ENCODE measurements at places on chromosomes 6 and 20.

DNA sequence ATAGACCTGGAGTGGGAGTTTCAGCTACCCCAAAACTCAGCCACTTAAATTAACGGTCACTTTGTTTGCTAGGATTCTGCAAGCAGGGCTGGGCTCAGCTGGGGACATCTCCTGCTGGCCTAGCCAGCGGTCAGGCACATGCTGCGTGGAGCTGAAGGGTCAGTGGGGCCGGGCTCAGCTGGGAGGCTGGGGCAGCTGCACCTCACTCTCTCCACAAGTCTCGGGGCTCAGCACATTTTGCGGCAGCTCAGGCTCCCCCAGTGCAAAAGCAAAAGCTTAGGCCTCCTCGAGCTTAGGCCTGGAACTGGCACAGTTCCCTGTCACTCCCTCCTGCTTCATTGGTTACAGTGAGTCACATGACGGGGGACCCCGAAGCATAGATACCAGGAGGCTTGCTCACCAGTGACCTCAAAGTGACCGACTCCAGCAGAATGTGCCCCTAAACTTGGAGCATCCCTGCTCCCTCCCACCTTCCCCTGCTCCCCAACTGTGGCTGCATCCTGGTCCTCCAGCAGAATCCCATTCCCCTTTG lies 80.6 kb upstream of the CST7 start:
- no peak for DNase-seq

DNA sequence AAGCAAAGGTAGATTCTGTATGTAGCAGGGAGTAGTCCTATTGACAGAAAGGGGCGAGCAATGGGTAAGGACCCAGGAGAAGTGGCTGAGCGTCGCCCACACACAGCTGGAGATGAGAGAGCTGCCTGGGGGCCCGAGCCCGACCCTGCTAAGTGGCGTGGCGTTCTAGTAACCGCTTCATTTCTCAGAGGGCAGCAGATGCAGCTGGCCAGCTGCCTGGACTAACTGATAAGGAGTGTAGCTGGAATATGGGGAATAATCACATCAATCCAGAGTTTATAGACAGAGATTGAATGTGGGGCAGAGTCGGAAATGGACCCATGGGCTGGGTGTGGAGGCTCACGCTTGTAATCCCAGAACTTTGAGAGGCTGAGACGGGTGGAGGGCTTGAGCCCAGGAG lies 64.4 kb downstream of the EZR start:
- DNase-seq = no peak

DNA sequence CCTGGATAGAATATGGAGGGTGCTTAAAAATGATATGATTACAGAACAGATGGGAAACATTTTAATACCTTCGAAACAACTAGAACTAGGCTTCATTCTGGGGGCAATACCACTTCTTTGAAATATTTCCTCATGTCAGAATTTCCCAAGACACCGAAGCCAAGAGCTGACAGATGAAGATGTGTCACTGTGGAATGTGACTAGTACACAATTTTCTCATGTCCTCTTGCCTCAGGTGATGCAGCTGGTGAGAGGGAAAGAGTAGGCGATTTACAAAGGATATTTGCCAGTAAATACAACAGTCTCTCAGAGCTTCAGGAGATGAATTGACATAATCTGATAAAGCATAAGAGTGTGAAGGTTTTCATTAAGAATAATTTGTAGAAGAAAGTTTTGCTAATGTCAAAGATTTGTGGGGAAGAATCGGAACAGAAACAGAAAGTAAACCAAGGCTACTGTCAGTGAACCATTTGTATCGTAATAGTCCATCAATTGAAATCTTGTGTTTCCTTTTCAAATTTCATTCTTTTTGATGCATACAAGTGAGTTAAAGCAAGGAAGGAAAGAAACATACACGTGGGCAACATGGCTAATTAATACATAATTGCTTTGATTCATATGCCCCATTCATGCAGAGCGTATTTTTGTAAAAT lies 164.7 kb upstream of the CCN2 start:
- no peak for DNase-seq

- no peak for DNase-seq
These were observed 16.4 kb downstream of the GABRR1 start for GRCh38 chr6:89200706-89201215.

DNA sequence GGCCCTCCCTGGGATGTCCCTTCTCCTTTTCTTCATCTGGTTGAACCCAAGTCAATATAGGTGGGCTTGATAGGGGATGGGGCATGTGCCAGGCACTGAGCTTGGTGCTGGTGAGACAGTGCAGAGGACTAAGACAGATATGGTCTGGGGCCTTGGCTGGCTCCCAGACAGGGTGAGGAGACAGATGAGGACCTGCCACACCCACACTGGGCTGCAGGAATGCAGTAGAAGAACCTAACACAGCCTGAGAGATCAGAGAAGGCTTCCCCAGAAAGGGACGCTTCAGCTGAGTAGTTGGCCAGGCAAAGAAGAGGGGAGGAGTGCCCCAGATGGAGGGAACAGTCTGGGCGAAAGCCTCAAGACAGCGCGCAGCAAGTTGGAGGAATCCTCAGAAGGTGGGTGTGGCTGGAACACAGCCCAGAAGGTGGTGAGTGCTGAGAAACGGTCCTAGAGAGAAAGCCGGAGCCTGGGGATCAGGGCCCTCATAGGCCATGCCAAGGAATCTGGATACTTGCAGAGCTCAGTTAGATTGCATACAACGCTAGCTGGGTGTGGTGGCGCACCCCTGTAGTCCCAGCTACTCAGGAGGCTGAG lies 26.4 kb downstream of the CD40 start:
- no peak for DNase-seq
